ENCODE measurements at places on chromosomes 16 and 17. TPM values are rescaled to one million over a fixed set of nuclear protein-coding genes. Genes with fewer than 3 reads are reported as not detected.

DNA sequence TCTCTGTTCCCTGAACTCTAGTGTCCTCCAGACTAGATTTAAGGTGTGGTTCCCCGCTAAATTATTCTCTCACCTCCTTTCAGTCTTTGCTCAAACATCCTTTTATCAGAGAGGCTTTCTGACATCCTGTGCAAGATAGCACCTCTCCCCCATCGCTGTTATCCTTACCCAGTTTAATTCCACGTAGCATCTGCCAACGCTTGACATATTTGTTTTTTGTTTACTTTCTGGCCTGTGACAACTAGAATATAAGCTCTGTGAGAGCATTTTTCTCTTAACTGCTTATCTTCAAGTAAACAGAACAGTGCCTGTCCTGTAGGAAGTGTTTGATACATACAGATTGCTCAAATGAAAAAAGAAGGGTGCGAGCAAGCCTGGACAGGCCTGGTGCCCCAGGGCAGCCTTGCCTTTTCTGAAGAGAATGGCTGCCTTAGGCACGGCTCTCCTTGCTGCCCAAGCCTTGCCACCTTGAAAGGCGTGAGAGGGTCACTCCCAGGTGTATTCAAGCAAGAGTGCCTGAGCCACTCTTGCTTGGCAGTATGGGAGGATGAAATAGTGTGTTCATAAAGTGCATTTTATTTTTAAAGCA, 9.7 kb downstream of the DYNLL2 start:
- no peak for DNase-seq

The FBXW10B gene
- total RNA-seq, result 1.3 TPM

DNA sequence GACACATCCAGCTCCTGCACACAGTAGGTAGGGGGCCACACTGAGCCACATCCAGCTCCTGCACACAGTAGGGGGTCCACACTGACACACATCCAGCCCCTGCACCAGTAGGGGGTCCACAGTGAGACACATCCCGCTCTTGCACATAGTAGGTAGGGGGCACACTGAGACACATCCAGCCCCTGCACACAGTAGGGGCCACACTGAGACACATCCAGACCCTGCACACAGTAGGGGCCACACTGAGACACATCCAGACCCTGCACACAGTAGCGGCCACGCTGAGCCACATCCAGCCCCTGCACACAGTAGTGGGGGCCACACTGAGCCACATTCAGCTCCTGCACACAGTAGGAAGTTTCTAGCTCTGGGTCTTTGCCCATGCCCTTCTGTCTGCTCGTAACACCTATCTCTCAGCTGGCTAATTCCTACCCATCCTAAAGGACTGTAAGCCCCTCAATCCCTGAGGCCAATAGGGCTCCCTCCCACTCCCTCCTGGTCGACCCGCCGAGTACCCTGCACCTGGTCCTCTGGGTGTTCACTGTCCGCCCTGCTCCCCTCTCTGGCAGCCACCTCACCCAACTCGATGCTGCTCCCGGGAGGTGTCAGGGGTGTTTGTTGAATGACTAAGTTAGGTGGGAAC, 9.4 kb upstream of the ATP2A3 start:
- no peak for DNase-seq

The HOXB1 gene
- not detected for total RNA-seq

The DHRS7C gene
- total RNA-seq, result not detected
